Bronchial epithelial cell (primary cell): ENCODE measurements at places on chromosomes 11 and 22. TPM values are rescaled to one million over a fixed set of nuclear protein-coding genes. Genes with fewer than 3 reads are reported as not detected.

JAM3 gene
- 0.26 and 1.6 TPM in 2 replicates for total RNA-seq

DNA sequence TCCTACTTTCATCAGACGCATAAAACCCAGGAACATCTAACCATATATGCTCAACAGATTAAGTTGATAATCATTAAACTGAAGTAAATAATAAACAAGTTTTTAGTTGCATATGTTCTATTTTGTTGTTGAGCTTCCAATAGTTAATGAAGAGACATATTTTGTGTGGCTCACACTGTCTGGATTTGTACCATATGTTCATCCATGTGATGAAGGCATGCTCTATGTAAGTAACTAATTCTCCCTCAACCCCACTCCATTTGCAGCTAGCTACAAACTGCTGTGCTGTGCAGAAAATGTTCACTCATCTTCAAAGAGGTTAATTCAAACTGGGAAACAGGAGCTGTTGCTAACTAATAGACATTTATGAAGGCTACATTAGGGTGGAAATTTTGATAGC is 589.7 kb upstream of the LRRC4C start:
- DNase-seq: no peak

NTM gene
- total RNA-seq: 0.64 and 4.2 TPM in 2 replicates

DNA sequence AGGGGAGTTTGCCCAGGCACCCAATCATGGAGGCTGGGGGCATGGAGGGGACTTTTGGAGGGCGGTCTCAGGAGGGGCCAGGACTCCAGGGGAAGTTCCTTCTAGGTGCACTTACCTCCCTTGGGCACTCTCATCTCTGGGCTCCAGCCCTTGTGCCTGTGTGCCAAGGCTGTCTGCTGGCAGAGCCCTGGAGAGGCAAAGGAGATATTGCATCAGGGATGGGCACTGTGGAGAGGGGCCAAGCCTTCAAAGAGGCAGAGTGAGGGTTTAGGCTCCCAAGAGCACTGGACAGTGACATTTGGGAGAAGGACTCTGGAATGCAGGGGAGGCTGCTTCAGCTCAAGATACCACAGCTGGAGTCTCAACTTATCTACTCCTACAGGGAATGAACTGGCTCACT is 32.2 kb upstream of the TFIP11 start:
- DNase-seq: no peak

CNTN5 gene
- total RNA-seq: not detected in 2 replicates

OR10G6 gene
- total RNA-seq: not detected in 2 replicates
